Endothelial cell (in vitro differentiated cells): ENCODE measurements at places on chromosomes 5 and 9.

GRCh38 chr9:129586245-129586644 lies 34.7 kb downstream of the C9orf50 start:
- DNase-seq: no peak

DNA sequence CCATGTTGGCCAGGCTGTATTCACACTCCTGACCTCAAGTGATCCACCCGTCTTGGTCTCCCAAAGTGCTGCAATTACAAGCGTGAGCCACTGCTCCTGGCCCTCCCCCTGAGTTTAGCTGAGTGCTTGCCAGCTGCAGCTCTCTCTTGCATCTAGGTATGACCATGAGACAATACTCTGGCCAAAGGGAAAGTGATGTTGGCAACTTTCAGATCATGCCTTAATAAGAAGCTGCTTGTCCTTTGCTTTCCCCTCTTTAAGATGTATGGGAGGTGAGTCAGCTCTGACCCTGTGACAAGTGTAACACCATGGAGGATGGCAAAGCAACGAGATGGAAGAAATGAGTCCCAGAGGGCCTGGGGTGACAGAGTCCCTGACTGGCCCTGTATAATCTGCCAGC lies 18.7 kb upstream of the DCAF12 start:
- DNase-seq: no peak

DNA sequence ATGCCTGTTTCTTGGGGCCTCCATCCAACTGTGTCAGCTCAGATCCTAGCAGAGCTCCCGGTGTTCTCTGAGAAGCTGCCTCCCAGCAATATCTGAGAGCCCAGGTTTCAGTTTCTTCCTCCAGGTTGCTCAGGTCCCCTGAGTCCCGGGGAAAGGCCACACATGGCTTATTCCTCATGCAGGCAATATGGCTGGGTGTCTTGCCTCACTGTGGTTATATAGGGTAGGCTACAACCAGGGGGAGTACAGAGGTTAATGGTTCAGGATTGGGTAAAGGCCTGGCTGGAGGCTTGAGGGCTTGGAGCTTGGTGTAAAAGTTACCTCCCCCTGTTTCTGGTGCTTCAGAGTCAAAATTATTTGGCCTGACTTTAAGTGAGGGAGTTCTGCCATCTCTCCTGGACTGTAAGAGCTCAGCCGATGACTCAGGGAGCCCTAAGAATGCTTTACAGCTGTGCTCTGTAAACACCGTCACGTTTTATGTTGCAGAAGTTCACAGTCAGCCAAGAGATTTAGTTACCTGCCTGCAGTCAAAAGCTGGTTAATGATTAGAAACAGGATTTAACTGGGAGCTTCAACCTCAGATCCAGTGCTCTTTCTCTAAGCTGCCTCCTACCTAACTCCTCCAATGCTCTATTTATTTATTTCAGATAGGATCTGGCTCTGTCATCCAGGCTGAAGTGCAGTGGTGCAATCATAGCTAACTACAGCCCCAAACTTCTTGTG lies 24.3 kb upstream of the UBAP2 start:
- DNase-seq: no peak

- no peak for DNase-seq
Observed at GRCh38 chr5:80631278-80632259, 22.9 kb upstream of the MSH3 start.

DNA sequence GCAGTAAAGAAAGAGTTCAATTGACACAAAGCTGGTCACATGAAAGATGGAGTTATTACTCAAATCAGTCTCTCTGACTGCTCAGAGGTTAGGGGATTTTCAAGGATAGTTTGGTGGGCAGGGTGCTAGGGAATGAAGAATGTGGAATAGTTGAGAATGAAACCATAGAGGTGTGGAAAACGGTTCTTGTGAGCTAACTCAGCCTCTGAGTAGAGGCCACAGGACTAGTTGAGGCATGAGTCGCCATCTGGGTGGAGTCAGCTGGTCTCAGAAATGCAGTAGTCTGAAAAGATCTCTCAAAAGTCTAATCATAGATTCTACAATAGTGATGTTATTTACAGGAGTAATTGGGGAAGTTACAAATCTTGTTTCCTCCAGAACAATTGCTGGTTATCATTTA lies 178.9 kb upstream of the SPEF2 start:
- no peak for DNase-seq

DNA sequence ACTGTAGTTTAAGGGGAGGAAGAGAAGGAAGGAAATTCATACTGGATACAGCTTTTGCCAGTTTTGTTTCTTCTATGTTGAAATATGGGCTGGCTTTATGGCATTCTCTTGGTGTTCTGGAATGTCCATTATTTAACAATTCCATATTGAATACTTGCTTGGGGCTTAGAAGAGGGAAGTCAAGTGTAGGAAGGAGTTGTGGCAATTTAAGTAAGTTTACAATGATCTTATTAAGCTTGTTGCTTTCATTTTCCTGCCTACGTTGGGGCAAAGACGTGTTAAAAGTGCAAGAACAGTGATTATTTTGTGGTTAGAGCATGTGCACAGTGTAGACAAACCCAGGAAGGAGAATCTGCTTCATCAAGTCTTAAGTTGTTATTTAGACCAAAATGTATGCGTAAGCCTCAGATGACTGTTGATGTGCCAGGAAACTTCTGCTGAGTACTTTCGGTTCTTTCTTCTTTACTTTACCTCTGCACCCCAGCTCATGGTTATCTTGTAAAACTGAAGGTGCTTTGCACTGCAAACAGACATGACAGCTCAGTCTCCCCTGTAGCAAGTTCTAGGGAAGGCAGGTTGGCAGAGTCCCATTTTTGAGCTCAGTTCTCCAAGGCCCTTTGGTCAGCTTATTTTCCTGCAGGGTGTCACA lies 75.8 kb downstream of the F2RL2 start:
- DNase-seq: no peak

DNA sequence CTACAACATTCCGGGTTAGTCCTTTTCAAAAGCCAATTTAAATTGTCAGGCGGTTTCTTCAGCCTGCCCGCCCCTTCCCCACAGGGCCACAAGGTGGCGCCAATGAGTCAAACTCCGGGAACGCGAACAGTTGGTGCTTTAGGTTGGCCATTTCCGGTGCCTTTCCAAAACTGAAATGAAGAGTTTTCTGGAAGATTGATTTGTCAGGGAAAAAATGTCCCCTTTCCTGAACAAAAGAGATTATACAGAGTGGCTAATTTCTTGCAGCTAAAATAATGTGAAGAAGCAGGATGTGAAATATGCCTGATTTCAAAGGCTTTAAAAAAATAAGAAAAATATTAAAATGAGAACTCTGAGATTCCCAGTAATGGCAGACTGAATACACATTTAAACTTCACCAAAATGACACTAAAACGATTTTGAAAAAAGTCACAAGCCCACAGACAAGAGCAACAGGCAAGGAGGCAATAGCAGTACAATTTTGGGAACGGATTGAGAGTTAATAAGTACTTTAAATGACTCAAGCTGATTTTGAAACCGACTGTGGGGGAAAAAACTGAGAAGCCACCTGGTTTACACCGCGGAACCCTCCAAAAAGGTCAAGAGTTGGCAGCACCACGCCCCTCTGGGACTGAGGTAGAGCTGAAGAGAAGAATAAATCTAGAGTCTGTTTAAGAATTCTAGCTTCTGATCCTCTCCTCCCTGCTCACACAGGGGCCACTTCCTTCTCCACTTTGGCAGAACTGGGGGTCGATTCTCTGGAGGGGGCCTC lies 45.7 kb downstream of the SLC46A2 start:
- DNase-seq: peak; percentile 86

DNA sequence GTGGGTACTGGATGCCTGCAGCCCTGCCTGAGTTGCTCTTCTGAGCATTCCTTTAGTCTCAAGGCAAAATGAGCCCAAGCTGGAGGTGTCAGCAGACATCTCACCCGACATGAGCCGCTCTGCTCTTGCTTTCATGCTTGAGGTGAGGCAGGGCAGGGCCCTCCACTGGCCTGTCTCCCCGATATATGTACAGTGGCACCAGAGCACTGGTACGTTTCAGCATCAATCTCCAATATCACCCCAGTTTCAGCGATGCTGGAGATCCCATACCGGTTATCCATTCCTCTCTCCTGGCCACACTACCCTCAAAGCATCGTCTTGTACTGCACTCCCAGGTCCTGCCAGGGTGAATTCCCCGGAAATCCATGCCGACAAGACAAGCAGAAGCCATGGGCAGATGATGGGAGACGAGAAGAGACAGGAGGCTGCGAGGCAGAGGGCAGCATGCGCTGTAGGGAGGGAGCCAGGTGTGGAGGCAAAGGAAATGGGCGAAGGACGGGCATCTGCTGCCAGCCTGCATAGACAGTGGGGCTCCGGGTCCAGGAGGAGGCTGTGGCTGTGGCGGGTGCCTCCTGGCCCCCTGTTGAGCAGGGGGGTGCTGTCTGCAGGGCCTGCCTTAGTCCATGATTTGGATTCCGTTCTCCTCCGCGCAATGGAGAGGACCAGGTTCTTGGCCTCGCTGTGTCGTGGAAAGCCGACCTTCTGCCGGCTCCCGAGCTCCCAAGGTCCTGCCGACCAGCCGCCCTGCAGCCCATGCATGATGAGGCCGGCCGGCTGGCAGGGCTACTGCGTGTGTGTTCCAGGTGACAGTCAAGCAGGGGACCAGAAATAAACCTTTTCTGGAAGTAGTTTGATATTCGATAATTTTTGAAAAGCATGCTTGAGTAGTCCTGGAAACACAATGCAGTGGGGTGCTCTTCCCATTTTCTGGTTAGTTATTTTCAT lies 152.2 kb upstream of the IRX2 start:
- no peak for DNase-seq
